GM04504 (cell line): ENCODE measurements at places on chromosomes 13 and 19.

DNA sequence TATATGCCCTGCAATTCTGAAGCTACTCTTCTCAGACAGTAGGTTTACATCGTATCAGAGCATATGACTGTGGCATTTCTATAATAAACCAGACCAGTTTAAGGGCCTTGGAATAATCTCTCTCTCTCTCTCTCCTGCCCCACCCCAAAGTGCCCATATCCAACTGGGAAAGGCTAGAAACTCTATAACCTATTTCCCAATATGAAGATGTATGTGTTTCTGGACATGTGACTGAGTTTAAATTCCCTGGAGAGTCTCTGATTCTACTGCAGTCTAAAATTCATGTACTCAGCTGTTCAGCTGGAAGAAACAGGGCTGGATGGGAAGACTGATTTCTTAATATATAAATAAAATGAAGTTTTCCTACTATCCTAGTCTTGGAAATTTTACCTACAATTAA is 91.9 kb upstream of the MBNL2 start:
- DNase-seq, result no peak

DNA sequence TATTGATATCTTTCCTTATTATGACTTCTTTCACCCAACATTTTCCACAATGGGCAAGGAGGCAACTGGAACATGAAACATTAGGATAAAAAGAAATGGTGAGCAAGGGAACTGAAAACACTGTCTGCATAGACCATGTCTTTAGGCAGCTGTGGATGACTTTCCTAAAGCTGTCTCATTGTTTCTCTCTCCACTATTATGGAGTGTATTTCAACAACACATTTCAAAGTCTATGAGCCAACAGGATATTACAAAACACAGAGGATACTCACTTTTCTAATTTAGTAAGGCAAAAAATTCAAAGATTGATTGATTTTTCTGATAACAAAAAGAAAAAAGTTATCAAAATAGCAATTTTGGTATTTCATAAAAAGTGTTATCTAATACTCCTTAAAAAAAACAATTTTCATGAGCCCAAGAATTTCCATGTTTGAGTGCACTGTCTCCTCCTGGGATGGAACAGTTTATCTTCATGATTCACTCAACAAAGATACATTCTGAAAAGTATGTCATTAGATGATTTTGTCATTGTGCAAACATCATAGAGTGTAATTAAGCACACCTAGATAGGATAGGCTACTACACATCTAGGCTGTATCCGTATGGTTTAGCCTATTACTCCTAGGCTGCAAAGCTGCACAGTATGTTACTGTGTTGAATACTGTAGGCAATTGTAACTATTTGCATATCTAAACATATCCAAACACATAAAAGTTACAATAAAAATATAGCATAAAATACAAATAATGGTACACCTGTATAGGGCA is 1568.4 kb downstream of the SLITRK5 start:
- DNase-seq, result no peak

DNA sequence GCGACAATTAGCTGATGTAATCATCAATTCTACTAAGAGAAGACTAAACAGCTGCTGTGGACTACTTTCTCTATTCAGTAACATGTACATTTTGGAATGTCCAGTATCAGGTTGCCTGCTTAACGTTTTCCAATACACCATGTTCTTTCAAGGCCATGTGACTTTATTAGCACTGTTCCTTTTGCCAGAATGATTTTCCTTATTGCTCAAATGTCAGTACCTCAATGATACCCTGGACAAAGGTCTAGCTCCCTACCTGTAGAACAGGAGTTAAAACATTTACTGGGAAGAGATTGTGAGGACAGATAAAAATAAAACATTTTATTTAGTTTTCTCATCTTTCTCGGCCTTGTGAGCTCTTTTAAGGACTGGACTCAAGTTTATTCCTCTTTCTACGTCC is 3.8 kb upstream of the RBM26 start:
- no peak for DNase-seq

DNA sequence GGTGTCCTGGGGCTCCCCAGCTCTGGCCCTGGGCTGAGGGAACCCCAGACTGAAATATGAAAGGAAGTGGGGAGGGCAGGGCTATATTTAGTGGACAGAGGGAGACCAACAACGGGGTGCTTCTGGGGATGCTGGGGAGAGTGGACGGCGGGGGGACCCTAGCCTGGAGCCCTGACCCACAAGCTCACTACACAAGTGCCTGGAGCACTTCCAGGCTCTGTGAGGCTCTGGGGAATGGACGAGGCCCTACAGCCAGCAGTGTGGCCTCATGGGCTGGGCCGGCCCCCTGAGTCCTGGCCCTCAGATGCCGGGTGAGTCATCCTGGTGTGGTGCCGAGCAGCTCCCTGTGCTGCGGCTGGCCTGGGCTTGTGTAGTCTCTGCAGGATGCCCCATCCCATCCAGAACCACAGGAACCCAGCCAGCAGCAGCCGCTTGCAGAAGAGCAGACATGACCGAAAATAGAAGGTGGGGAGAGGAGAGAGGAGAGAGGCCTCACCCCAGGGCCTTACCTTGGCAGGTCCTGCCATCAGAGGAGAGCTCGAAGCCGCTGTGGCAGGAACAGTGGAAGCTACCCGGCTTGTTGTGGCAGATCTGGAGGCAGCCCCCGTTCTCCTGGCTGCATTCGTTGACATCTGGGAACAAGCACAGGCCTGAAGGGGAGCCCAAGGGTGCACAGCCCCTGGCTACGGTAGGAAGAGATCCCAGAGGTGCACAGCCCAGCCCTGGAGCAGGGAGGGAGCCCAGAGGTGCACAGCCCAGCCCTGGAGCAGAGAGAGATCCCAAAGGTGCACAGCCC is 26.1 kb downstream of the GAS6 start:
- peak; percentile 98 for DNase-seq

GRCh38 chr13:91056746-91057145 is 290.7 kb upstream of the MIR17HG start:
- DNase-seq, result no peak

DNA sequence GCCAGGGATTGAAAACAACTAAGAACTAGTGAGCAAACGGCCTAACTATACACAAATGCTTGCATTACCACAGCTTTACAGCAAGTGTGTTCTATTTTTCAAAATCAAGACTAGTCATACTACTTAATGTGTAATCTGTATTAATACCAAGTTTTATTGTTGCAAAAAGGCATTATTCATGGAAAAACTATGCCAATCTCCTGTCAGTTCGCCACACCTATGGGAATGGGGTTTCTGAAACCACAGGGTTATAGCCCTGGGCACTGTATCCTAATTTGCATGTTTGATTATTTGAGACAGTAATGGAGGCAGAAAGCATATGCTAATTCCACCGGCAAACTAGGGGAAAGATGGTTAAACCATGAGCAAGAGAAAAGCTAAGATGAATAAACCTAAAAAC is 14.3 kb downstream of the GAS6 start:
- DNase-seq, result no peak

DNA sequence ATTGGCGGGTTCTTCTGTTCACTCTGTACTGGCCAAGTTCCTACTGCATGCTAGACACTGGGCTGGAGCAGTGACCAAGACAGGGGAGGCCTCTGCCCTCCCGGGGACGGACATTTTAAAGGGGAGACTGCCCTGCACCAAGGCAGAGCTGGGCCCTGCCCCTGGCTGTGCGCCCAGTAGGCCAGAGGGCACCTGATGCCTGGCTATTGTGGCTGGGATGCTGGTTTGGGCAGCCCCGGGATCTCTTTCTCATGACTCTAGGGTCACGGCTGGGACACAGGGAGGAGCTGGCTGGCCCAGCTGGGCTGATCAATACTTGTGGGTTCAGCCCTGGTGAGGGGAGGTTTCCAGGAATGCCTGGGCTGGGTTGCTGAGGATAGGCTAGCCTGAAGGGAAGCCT is 17.7 kb downstream of the LIPE start:
- no peak for DNase-seq

DNA sequence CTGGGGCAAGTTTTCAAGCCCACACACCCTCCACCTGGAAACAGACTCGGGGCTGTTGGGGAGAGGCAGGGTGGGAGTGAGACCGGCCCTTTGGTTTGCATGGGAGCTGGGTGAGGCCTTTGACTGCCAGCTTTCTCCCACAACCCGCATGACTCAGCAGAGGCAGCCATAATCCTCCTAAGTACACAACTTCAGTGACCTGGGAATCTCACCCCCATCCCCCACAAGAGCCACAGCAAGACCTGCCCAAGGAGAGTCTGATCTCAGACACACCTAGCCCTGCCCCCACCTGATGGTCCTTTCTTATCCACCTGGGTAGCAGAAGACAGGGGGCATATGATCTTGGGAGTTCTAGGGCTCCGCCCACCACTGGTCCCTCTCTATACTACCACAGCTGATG is 1615.4 kb downstream of the EFNB2 start:
- DNase-seq, result no peak
